ENCODE measurements at places on chromosomes 7 and 10.

DNA sequence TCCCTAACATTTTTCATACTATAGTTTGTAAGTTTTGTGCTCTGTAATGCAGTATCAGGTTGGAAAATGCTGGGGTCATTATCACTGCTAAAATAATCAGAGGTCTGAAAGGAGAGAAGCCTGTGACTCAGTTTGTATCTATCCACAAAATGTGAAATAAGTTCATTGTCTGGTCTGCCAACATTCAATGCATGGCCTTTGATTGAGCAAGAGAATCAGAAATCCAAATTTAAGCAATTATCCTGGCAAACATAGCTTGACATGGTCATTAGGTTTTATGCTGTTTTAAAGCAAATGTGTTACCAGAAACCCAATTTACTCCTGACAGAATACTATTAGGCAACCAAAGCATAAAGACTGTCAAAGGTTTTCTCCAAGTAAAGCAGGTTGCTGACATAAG, 709.7 kb upstream of the SEMA3D start:
- DNase-seq, result no peak

DNA sequence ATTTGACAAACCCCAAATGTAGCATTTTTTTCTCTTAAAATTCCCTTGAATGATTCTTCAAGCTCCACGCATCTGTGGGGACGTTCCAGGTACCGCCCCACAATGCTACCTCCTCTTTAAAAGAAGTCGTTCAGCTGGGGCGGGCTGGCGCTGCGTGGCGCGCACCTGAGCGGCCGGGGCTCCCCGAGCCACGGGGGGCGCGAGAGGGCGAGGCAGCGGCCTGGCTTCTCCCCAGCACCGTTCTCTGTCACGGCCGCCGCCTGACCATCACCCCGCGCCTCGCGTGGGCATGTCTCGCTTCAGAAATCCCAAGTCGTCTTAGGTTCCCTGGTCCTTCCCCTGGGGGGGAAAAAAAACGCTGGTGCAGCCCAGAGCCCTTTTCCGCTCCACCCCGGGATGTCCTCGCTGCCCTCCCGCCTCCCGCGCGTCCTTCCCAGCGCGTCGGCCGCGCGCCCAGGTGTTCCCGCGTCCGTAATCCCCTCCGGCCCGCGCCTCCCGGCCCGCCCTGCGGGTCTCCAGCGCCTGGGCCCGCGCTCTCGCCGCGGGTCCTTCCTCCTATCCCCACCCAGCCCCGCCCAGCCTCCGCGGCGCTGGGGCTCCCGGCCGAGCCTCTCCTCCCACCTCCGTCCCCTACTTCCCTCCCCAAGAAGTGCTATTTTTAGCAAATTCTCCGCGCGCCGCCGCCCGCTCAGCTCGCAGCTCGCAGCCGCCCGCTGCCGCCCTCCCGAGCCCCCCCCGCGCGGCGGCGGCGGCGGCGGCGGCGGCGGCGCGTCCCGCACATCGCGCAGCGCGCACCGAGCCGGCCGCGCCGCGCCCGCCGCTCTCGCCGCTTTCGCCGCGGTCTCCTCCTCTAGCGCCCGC, 58.7 kb upstream of the PRPS1L1 start:
- no peak for DNase-seq

DNA sequence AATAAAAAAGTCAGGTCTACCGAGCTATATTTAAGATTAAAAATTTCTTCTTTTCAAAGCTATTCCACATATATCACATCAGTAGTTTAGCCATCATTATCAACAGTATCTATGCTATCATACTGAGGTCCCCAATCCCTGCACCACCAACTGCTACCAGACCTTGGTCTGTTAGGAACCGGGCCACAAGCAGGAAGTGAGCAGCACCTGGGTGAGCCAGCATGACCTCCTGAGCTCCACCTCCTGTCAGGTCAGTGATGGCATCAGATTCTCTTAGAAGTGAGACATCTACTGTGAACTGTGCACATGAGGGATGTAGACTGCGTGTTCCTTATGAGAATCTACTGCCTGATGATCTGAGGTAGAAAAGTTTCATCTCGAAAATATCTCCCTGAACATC, 632.1 kb upstream of the KCND2 start:
- DNase-seq, result no peak

DNA sequence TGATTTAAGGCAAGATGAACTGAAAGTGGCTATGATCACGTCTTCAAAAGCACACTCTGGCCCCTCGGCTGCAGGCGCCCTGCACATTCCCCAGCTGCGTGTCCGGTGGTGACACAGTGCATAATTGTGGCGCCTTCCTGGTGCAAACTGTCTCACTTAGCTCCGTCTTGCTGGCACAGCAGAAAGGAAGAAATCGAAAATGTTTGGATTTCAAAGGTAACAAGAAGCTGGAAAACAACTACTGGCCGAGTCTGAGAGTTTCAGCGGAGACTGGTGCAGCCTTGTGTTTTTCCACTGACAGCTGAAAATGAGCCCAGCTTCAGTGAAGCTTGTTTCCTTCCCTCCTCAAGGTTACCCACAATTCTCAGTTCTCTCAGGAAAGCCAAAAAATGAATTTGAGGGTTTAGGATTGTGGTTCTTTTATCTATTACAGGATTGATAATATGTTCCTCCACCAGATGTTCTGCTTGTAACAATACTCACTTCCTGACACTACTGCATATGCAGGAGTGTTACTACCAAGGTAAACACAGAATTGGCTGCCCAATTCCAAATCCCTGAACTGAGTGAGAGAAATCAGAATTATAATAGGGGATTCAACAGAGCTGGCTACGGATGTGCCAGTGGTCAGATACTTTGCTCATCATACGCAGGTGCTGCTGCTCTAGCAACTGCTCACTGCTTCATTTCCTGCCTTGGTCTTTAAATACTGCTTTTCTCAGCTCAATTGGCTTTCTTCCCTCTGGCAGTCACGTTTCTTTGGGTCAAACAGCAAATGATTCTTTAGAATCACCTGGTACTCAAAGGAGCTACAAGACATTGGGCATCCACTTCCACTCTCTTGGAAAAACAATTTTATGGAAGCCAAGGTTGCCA, 63.7 kb downstream of the TRUB1 start:
- DNase-seq, result no peak

GRCh38 chr7:30708412-30708811, 26.2 kb upstream of the CRHR2 start:
- DNase-seq, result no peak

GRCh38 chr7:7751243-7752092, 33.1 kb upstream of the RPA3 start:
- DNase-seq, result no peak

- no peak for DNase-seq
These were observed 95.7 kb upstream of the EEPD1 start for GRCh38 chr7:36057323-36057722.

DNA sequence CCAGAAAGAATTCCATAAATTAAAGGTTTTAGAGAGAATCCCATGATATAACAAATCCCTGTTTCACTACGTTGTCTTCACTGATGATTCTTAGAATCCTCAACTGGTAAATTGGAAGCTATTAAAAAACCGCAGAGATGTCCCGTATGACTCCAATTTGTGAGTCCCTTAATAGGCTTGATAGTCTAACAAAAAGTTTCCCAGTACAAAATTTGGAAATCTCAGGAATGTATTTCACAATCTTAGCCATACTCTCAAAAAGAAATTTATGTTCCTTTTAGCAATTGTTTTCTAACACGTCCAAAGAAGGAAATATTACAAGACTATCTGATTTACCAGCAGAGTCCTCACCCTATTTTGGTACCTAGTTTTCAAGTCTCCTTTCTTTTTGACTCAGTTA, 2.5 kb downstream of the TES start:
- DNase-seq, result no peak

DNA sequence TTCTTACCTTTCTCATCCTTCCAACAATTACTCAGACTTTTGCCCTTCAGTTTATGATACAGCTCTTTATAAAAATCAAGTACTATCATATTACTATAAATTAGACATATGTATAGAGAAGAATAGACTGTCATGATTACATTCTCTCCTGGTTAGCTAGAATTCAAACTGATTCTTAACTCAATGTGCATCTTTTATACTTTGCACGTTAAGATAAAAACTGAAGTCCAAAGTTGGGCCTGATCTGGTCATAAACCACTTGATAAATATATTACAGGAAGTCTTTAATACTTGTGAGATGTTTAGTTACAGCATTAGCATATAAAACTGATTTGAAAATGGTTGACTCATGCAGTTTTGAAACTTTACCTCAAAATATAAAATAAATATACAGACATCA, 2.6 kb downstream of the AGR3 start:
- DNase-seq, result no peak

DNA sequence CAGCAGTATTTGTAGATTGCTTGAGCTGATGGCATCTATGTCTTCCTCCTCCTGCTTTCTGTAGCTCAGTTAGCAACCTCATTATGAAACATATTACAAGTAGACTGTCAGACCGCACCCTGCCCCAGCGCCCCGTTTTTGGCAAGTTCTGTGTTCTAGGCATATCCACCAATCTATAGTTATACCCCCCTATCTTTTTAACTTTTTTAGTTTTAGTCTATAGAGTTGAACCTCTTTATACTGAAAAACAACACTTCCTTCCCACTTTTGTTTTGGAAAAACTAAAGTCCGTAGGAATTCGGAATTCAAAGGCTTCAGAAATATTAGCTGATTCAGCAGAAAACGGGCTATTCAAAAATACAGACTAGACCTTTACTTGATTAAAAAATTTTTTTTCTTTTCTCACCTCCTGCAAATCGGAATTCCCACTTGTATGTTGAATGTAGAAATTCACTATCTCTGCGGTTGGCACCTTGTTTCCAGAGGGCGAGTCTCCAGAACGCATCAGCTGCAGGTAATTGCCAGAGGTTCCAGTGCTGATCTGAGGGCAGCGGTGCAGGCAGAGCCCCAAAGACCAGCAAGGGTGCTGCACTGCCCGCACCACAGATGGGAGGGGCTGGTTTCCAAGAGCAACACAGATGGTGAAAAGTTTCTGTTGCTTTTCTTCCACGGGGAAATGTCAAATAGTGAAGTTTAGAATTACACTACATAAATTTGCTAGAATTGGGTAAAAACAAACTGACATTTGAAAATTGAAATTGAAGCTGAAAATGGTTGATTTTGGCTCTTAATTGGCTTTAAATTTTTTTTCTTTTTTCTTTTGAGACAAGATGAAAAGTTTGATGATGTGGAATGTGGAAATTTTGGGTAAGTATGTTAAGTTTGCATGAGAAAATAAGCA, 2.2 kb upstream of the FZD8 start:
- no peak for DNase-seq

GRCh38 chr10:119657725-119658124, 6.5 kb downstream of the BAG3 start:
- DNase-seq, result no peak

DNA sequence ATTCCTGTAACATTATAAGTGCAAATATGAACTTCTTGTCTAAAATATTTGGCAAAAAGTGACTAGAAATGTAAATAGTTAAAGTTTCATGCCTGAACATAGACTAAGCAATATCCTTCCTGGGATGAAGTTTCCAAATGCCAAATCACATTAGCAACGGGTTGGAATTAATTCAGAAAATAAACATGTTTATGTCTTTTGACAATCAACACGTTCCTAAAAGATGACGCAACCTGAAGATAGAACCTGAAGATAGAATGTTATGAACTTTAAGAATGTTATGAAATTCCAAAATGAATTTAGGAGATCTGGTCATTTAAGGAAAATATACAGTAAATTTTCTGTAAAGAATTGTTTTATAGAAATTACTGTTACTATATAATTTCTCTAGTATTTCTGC, 9.2 kb downstream of the LAMB4 start:
- no peak for DNase-seq

DNA sequence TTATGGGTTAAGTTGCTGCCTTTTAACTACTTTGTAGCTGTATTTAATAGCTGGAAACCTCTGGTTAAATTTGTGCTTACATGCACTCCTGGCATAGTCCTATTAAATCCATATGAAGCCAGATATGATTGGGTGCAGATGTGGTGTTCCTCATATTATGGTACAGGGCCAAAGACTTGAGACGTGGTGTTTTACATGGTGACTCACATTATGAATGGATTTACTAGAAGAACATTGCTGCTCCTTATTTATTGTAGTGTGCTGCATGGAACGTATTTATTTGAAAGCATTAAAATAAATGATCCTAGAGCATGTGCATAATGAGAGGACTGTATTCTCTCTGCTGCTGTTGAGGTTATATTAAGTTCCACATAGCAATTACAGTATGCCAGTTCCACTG, 224.1 kb downstream of the SLC25A13 start:
- DNase-seq, result no peak

DNA sequence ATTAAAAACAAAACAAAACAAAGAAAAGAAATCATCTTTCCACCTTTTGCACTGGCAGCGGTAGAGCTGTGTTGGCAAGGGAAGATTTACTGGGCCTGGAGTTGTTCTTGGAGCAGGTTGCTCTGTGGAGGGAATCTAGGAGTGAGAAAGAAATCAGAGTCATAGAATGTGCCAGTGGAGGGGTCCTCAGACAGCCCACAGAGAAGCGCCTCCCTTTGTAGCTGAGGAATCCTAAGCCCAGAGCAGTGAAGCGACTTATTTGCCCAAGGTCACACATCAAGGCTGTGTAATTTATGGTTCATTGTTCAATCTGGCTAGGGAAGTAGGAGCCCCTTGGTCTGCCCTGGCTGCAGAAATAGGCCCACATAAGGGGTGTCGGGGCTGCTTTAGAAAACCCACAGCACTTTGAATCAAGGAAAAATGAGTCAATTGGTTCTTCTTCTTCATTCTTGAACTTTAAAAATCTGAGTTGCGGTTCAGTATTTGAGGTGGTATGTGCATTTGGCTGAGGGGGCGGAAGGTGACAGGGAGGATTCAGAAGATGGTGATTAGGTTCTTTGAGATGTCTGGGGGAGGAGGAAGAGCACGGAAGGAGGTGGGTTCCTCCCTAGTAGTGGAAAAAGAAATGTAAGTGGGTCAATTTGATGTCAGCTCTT, 253.7 kb downstream of the PTEN start:
- no peak for DNase-seq

DNA sequence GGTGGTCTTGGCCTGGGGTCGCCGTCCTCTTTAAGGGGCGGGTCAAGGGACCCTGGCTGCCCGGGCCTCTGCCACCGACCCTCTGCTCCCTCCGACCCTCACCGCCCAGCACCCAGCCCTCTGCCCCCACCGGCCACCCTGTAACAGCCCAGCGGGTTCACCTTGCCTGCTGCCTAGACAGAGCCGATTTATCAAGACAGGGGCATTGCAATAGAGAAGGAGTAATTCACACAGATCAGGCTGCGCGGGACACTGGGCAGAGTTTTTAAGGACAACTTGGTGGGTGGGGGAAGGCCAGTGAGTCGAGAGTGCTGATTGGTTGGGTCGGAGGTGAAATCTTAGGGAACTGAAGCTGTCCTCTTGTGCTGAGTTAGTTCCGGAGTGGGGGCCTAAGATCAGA, 779 bp upstream of the ADCK2 start:
- DNase-seq, result no peak

- DNase-seq, result no peak
These were observed 665 bp downstream of the BHLHA15 start for GRCh38 chr7:98211676-98212531.

GRCh38 chr10:86366902-86367151, 232 bp upstream of the GRID1 start:
- no peak for DNase-seq
